T-helper 22 cell (primary cell): ENCODE measurements at places on chromosomes 12 and 14.

DNA sequence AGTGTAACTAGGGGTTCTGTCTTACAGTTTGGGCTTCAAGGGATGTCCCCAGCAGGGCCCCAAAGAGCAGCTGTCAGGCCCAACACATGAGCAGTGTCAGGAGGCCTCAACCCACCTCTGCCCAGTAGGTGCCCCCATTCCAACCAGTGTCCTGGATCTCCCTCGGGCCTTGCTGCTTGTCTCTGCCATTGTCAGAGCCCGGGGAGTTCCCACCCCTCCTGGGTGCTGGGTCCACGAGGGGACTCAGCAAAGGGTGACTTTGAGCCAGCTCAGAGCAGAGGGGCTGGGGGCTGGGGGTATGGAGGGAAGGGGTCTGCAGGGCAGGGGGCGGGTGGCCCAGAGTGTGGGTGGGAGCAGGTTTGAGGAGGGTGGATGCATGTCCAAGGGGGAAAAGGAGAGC lies 18.0 kb upstream of the BEGAIN start:
- DNase-seq, result no peak

DNA sequence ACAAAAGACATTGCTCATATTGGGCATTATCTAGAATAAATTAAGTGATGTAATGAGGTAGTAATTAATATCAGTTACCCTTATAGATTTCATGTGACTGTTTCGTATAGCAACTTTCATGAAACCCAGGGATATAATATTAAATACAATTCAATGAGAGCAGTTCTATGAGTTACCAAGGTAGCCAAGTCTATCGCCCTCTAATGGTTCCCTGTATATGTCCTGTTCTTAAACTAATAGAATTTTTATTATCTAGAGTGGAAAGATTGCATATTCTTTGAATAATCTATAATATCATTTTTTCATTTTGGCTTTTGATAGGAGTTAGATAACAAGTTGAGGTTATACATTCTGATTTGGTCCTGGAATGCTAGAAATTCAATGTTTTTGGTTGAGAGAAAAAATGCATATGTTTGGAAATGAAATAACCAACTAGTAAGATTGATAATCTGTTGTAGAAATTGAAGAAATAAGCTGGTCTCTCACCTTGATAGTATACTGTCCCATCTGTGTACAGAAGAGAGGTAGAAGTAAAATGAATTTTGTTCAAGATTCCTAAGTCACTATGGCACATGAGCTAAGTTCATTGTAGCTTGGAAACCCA lies 59.7 kb downstream of the SCFD1 start:
- DNase-seq, result no peak

- DNase-seq, result no peak
Measured at GRCh38 chr12:38886064-38886463, 19.3 kb downstream of the CPNE8 start.

DNA sequence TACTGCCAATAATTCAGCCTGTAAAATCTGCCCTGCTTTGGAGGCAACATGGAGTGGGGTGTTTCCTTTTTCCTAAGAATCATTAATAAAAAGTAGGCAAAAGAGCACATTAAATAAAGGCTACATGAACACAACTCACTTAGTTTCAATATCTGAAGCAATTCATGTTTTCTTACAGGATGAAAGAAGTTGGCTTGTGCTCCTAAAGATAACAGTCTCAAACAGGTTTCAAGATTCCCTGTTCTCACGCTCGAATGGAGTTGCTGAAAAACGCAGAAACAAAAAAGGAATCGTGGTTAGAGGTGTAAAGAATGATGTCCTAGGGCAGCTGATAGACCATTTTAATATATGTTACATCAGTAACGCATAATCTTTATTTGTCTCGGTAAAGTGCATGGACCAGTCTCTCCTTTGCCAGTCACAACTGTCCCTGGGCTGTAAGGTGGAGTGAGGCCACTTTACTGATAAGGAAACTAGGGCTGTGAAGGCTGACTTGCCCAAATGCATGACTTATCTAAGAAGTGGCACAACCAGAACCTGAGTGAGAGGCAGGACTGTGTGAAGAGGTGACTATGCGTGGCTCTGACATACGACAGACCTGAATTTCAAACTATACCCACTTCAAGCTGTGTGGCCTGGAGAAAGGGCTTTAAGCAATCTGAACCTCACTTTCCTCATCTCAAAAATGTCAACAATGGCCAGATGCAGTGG lies 12.6 kb downstream of the GIT2 start:
- DNase-seq, result no peak

DNA sequence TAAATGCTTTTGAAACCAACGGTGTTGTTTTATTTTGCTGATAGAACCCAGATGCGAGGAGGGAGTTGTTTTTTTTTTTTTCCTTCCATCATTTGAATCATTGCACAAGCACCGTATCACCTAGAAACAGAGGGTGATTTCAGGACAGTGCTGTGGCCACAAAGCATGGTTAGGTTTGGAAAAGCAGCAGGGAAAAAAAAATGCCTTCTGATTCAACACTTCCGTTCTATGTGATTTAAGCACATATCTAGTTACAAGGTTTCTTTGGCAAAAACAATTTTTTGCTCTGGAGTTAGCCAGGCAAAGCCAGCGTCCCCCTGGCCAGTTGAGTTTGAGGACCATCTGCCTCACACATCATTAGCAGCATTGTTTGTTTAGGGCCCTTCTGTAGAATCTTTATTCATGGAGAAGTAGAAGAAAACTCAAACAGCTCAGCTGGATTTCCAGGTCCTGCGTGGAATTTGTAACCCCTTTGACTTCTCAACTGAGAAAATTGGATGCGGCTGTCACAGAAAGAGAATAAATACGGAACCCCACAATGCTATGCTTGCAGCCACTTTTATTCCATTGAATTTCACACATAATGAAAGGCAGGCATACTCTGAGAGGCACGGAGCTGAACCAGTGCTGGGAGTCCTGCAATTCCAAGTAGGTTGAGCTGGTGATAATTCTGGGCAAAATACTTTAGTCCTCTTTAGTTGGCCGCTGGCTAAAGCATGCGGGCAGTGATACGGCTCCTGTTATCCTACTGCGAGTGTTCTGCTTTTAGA lies 17.0 kb upstream of the WNT5B start:
- DNase-seq, result no peak

- no peak for DNase-seq
Measured at GRCh38 chr12:124513297-124513867, 54.0 kb downstream of the NCOR2 start.

DNA sequence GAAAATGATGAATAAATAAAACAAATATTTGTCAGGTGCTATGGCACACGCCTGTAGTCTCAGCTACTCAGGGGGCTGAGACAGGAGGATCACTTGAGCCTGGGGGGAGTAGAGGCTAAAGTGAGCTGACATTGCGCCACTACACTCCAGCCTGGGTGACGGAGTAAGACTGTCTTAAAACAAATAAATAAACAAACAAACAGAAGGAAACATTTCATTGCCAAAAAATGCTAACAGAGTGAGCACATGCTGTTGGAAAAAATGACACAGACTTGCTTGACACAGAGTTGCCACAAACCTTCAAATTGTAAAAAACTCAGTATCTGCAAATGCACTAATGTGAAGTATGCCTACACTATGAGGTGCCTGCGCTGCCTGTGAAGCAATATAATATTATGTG lies 50.8 kb upstream of the AP4S1 start:
- DNase-seq, result no peak

DNA sequence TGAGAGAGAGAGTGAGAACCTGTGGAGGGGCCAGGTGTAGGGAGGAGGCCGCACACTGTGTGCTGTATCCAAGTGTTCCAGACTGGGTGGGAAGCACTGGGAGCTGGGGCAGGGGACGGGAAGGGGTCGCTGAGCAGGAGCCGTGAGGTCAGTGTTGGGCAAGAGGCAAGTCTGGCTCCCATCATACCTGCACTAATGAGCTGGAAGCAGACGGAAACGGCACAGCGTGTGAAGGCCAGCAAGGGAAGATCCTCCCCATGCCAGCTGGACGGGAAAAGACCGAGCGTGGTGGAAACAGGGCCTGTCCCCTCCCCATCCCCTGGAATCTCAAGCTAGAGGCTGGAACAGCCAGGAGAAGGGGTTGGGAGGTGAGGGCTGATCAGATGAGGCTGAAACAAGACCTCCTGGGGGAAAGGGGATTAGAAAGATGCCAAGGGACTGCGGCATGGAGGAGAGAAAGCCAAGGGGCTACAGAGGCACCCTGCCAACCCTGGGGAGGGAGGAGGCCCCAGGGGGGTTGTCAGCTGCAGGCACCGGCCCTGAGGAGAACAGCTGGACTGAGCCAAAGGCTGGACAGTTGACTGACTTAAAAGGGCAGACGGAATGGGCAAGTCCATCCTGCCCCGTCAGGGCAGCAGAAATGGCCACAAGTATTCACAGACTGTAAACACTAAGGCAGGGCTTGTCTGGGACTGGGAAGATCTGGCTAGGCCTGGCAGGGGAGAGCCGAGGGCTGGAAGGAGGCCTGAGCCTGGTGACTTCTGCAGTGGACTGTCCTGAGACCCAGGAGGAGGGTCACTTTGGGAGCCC lies 19.0 kb upstream of the LTBP2 start:
- no peak for DNase-seq

DNA sequence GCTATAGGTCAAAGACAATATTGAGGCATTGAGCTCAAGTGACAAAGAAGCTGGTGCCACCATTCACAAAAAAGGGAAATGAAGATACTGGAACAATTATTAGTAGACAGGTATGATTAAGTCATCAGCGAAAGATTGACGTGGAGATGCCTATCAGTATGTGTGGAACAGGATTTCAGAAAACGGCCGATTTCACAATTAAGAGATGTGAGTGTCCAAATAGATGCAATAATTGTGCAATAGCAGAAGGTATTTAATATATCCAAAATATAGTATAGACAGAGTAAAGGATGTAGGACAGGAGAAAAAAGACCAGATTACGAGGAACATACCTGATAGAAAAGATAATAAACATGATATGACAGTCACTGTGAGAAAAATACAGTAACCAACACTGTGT lies 433.1 kb downstream of the C12orf50 start:
- DNase-seq, result no peak
